ENCODE measurements at places on chromosomes 3 and 15.

DNA sequence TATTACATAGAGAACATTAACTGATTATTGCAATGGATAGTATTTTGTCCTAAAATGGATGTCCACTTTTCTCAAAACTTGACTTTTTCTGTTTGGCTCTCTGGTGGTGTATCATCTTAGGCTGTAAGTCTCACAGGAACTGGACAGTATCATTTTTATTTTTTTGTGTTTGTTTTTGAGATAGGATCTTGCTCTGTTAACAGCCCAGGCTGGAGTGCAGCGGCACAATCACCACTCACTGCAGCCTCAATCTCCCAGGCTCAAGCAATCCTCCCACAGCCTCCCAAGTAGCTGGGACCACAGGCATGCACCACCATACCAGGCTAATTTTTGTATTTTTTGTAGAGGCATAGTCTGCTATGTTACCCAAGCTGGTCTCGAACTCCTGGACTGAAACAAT is 13.1 kb downstream of the CHST14 start:
- no peak for DNase-seq

DNA sequence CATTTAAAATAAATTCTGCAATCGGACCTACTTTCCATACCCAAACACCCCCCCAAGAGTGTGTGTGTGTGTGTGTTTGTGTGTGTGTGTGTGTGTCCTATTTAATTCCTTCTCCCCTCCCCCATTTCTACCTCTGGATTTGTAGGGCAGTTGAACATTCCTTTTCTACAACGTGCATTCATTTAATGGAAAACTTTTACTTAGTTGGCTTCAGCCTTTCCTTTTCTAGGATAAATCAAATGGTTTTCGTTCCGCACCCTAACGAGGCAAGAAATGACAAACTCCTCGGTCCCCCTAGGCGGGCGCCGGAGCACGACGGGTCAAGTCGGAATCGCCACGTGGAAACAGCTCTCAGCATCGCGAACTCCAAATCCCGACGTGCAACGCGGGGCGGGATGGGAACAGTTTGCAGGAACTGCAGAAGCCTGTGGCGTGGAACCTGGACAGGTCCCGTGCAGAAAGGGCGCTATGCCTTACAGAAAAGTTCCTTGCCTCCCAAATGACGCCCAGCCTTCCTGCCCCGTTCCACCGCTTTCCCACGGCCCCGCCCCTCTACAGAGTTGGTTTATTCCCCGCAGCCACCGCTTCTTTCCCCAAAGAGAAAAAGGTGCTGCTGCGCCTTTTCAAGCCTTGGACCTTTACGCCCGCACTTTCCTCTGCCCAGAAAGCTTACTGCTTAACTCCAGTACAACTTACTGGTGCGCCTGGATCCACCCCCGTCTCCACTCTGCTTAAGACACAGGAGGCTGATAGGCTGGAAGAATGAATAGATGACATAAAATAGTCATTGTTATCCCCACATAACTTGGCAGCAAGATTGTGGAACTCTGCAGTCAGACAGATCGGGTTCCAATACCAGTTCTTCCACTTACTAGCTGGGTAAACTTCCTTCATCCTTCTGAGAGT is 1.1 kb upstream of the EIF2B5 start:
- DNase-seq, result peak; percentile 87

DNA sequence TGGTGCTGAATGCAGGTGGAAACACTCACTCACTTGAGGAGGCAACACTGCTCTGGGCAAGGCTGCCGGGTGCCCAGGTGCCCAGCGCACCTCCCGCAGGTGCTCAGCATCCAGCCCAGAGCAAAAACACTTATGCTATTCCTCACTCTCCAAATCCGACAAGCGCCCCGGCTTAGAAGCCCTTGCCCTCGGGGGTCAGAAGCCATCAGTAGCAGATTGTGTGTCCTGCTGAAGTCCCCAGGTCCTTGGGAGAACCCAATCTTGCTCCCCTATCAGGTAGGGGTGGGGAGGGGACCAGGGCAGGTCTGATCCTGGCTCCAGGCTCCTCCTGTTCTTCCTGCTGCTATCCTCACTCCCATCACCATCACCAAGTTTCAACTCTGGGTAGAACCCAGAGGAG is 46.7 kb downstream of the TLE3 start:
- DNase-seq, result no peak

DNA sequence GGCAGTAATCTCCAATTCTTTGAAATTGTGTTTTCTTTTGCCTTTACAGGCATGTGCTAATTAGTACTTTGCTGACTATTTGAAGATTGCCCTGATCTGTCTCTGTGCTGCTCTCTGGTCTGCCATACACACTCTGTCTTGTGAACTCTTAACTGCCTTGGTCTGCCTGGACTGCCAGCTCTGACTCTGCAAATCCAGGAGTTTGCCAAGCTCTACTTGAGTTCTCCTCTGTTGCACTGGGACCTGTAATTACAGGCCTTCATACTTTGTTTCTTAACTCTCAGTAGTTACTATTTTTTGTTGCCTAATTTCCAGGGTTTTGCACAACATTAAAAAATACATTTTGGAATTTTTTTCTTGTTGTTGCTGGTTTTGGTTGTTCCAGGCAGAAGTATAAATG is 155.0 kb downstream of the RSRC1 start:
- DNase-seq, result no peak

GRCh38 chr3:107847791-107848190 is 243.0 kb downstream of the CD47 start:
- peak; percentile 17 for DNase-seq

DNA sequence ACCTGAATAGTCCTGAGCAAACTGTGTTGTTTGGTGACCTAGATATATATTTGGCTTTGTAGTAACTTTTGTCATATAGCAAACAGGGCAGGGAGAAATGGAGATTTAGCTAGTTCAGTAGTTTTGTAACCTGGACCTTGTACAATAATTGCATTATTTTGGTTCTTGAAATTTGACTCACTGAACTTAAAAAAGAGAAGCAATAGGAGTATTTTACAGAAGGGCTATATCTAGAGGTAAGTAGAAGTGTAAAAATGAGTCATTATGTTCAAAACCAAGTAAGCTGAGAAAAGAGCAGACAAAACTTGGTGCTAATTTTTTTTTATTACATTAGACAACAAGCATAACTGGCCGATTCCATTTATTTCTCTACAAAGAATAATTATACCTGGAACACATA is 505.4 kb downstream of the ZIC1 start:
- DNase-seq, result no peak

- no peak for DNase-seq
Observed at GRCh38 chr3:31240466-31240865, 292.3 kb upstream of the STT3B start.

GRCh38 chr3:114756506-114757279 is 390.4 kb downstream of the ZBTB20 start:
- DNase-seq, result peak; percentile 18

DNA sequence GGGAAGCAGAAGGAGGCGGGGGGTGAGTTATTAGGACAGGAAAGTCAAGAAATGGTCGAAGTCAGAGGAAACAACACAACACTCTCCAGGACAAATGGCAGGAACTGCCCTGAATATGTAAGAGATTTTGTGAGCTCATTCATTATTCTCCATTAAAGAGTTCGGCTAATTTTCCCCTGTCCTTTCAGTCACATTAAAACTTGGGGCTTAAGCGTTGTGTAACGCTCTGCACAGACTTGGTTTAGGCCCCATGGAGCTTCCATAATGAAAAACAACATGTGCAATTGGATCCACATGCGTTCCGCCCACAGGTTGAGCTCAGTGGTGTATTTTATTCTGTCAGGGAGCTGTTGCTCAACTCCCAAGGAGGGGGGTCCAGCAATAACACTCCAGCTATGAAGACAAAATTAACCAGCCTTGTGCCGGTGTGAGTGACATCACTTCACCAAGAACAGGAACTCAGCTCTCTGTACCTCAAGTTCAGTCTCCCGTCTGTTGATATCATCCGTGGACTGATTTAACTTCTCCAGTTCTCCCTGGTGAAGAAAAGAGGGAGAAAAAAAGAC is 2.3 kb downstream of the SH3BP5 start:
- DNase-seq, result no peak

- DNase-seq, result no peak
Observed at GRCh38 chr3:60456180-60456579, 795.1 kb downstream of the FHIT start.

DNA sequence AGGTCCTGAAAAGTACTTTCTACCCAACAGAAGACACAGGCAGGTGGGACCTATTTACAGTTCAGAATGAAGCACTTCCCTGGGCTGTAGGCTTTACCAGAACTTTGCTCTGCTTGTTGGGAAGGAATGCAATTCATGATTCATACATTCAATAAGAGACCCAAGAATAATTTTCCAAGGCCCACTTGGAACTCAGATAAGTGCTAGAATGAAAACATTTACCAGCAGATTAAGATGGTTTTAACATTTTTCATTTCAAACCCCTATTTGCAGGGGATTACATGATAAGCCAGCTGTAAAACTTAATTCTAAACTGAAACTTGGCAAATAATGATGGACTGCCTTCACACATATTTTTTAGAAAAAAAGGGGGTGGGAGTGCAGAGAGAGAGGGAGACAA is 417.2 kb downstream of the ERC2 start:
- no peak for DNase-seq

DNA sequence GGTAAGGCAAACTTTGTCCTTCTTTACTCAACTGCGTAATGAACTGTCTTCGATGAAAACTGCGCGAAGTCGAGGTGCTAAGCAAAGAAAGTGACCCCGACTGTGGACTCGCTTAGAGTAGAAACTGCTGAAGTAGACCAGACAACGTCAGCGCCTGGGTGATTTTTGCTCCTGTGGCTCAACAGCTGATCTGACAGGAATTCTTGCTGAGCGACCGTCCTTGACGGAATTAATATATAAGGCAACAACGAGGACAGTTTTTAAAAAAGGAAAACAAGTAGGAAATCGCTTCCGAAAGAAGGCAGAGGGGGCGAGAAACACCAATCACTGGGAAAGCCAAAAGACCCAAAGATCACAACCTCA is 541 bp downstream of the RPS27L start:
- DNase-seq, result peak; percentile 44

- no peak for DNase-seq
Observed at GRCh38 chr15:63938486-63939061, 104.8 kb upstream of the HERC1 start.

DNA sequence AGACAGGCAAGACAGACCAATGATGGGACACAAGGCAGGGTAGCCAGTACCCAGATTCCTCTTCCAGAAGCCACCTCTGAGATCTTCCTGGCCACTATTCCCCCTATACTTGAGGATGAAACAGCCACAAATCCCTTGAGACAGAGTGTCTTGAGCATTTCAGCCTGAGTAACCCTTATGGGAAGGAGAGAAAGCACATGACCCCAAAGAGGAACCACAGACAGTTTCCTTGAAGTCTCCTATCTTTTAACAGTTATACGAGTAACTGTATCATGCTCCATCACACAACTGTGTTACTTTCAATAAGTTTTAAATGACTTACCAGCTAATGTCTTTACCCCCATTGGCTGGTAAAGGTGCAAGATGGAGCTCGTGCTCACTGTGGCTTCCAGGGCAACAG is 9.3 kb downstream of the VIPR1 start:
- DNase-seq, result no peak

DNA sequence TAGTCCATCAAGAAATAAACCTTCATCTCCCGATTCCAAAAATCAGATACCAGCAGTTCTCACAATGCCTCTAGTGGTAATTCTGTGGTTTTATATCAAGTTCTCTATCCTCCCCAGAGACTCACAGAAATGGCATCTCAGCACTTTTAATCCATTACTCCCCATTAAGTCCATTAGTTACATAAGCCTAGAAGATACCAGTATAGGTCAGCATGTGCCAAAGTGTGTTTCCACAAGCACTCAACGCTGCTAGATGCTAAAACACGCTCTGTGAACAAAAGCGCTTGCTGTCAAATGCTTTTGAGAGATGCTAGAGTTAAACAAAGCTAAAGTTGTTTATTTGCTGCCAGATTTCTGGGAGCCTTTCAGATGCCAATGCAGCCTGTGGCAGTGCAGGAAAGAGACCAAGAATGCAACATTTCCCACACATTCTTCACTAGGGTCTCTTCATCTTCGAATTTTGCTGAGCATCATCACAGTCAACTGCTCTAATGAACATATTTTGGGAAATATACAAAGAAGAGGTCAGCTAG is 918.8 kb upstream of the CFAP20DC start:
- DNase-seq, result no peak

GRCh38 chr15:85788771-85789495 is 5.8 kb downstream of the KLHL25 start:
- DNase-seq, result no peak

DNA sequence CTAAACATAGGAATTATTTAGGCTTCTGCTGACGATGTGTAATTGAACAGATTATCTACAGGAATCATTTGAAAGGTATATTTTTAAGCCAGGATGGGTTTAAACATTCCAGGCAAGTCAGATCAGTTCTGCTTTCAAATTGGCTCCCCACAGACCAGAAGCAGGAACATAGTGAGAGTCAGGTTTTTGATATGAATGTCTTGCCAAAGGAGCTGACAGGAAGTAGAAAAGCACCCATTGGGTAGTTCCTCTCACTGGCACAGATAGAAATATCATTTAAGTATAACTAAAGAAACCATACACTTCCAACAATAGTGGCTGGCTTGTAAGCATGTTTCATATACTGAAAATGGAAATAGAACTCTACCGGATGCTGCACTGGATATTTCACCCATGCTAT is 95.2 kb downstream of the CLDN1 start:
- no peak for DNase-seq

GRCh38 chr3:144265542-144266100 is 294.0 kb downstream of the DIPK2A start:
- peak; percentile 16 for DNase-seq

DNA sequence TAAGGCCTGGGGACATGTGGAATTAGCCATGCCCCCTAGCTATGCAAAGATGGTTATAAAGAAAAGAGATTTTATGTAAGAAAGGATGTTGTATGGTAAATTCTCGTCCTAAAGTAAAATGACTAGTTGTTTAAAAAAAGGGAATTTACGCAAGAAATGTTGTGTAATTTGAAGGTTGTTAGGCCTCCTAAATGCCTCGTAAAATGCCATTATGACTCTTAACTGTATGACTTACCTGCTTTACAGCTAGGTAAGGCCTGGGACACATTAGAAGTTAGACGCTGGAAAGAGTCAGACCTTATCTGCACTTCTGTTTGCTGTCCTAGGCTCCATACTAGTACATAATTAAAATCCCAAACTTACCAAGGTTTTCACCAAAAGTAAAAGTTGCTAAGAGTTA is 17.5 kb upstream of the HHATL start:
- DNase-seq, result no peak

DNA sequence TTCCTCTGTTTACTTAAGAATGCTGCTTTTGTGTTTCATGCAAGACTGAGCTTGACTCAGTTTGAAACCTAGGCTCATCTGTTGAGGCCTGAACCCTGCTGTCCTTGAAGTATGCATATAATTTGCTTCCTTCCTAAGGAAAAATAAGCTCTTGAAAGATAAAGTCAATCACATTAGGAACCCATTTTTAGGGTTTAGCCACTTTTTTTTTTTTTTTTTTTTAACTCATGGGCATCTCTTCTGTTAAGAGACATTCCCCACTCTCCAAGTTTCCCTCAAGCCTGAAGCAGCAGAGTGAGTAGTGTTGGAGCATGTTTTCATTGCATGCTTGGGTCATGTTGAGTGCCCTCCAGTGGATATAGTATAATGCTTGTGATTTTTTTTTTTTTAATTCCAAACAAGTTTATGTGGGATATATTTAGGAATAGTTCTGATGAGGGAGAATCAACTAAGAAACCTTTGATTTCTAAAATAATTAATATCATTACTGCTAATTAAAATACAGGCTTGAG is 3.6 kb downstream of the CTNNB1 start:
- peak; percentile 74 for DNase-seq

All from RPMI7951 (cell line).